ENCODE measurements at places on chromosomes 11 and 22.

- DNase-seq = no peak
These were observed 253.2 kb downstream of the ST3GAL4 start for GRCh38 chr11:126608658-126609057.

- no peak for DNase-seq
These were observed 75.2 kb downstream of the EIF3M start for GRCh38 chr11:32658639-32659406.

DNA sequence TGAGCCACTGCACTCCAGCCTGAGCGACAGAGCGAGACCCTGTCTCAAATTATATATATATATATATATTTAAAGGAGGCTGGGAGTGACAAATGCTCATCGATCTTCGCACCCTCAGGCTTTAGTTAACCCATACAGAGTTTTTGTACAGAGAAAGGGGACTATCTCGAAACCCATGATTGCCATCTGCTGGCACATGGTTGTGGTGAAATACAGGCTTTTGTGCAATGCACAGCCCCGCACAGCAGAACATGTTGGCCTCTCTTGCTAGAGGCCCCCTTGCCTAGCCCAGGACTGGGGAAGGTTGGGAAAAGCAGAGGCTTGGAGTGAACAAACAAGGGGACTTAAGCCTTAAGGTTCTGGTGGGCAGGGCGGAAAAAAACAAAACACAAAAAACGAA is 3.6 kb downstream of the MYBPC3 start:
- DNase-seq = no peak

- no peak for DNase-seq
These were observed 176.9 kb downstream of the IGLL1 start for GRCh38 chr22:23403152-23403719.

DNA sequence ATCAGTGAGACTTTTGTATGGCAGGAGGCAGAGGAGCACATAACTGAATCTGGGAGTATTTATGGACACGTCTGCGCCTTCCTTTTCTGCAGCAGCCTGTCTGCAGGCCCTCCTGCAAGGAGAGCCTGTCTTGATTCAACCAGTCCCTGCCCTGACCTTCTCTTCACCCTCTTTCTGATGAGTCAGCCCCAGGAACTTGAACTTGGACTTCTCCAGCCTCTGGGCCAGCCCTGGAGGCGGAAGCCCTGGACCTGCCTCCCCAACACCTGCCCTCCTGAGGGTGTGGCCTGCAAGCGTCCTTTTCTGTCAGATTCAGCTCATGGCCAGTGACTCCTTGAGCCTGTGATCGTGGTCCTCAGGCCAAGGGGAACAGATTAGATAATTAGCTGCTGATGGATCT is 20.0 kb downstream of the DAGLA start:
- DNase-seq = no peak

DNA sequence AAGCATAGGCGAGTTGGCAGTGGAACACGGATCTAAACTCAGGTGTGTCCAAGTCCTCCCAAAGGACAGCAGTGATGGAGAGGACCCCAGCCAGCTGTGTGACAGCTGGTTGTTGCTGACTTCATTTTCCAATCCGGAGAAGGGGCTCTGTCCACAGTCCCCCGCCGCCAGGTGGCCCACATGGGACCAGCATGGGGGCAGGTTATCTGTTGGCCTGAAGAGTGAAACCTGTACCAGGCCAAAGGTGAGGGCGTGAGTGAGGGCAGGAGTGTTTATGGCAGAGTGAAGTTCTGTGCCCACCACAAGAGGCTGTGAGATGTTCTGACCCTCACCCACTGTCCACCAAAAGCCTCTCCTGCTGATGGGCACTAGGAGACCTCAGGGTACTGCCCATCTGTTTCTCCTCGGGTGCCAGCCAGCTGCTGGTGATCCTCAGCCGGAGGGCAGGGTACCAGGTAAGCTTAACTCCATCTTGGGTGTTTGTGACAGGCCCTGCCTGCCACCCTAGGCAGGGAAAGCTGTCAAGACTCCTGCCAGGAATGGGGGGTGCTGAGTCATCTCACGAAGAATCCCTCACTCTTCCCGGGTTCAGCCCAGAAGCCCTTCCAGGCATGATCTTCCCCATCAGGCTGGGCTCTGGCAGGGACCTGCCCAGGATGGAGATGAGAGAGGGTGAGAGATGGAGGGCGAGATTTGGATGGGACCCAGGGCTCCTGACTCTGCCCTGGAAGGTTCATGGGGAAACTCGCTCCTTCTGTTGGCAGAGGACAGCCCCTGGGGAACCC is 15.5 kb upstream of the TAB1 start:
- no peak for DNase-seq

- no peak for DNase-seq
These were observed 812.6 kb downstream of the OPCML start for GRCh38 chr11:132719684-132720083.

- no peak for DNase-seq
These were observed 4.6 kb downstream of the C11orf54 start for GRCh38 chr11:93746101-93746500.

- DNase-seq = no peak
These were observed 284.3 kb upstream of the ISX start for GRCh38 chr22:34781681-34782080.

GRCh38 chr11:16727806-16728205 is 10.6 kb upstream of the C11orf58 start:
- no peak for DNase-seq

GRCh38 chr11:124898711-124899110 is 1.0 kb upstream of the ROBO4 start:
- DNase-seq = no peak

GRCh38 chr11:93972790-93973189 is 48.4 kb upstream of the HEPHL1 start:
- no peak for DNase-seq

DNA sequence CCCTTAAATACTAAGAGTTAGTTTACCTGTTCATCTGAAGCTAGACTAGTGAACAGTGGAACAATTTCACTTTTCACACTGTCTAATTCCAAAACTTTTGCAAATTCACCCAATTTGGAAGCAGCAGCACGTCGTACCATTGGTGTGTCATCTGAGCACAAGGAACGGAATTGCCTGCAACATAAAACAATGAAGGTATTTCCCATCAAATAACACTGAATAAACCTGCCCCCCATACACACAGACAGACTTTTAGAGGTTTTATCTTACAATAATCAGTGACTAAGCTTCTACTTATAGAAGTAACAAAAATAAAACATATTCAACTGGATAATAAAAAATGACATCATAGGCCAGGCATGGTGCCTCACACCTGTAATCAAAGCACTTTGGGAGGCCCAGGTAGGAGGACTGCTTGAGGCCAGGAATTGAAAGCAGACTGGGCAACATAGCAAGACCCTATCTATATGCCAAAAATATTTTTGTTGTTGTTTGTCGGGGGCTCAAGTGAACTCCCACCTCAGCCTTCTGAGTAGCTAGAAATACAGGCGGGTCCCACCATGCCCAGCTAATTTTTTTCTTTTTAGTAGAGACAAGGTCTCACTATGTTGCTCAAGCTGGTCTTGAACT is 6.3 kb downstream of the PPP2R1B start:
- no peak for DNase-seq

GRCh38 chr11:45538939-45539338 is 126.5 kb downstream of the CHST1 start:
- DNase-seq = no peak

- no peak for DNase-seq
These were observed 7.5 kb upstream of the SLC2A11 start for GRCh38 chr22:23850136-23850611.

DNA sequence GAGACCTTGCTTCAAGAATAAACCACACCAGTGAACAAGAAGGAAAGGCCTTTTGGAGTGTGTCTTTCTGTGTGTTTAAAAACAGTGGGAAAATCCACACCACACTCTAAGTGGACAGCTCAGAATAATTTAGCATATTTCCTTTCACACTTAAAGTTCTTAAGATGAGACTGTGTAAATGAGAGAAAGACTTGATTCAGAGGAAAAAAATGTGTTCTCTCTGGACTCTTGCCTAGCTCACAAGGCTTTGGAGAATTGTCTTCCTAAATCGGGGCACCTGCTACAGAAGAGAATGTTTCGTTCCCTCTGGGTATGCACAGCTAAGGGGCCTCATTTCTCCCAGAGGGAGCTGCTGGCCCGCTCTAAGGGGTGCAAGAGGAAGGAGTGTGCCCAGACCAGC is 28.4 kb upstream of the CRTAM start:
- no peak for DNase-seq

DNA sequence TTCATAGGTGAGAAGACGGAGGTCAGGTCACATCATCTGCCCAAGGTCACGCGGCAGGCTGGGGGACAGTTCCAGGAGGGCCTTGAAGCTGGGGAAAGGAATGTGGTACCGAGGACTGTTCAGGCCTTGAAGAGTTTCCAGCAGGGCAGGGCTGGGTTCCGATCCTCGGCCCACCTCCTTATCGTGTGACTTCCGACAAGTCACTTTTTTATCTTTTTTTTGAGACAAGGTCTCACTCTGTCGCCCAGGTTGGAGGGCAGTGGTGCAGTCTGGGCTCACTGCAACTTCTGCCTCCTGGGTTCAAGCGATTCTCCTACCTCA is 623 bp downstream of the NDUFS8 start:
- DNase-seq = no peak

DNA sequence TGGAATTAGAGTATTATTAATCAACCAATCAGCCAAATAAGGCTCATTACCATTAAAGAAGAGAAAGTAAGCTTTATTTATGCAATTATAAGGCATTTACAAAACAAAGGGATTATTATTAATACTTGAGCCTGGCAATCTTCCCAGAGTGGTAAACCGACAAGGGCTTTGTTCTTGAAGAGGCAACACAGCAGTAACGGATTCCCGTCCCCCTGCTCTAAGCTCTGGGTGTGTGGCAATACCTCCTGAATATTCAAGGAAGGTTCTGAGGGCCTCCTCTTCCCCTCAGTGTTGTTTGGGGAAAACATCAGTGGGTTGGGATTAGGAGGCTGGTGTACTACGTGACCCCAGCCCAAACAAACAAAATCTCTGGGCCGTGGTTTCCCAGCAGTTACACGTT is 176.5 kb downstream of the TENM4 start:
- DNase-seq = no peak

- DNase-seq = no peak
These were observed 6.4 kb downstream of the PRPF19 start for GRCh38 chr11:60899977-60900376.

DNA sequence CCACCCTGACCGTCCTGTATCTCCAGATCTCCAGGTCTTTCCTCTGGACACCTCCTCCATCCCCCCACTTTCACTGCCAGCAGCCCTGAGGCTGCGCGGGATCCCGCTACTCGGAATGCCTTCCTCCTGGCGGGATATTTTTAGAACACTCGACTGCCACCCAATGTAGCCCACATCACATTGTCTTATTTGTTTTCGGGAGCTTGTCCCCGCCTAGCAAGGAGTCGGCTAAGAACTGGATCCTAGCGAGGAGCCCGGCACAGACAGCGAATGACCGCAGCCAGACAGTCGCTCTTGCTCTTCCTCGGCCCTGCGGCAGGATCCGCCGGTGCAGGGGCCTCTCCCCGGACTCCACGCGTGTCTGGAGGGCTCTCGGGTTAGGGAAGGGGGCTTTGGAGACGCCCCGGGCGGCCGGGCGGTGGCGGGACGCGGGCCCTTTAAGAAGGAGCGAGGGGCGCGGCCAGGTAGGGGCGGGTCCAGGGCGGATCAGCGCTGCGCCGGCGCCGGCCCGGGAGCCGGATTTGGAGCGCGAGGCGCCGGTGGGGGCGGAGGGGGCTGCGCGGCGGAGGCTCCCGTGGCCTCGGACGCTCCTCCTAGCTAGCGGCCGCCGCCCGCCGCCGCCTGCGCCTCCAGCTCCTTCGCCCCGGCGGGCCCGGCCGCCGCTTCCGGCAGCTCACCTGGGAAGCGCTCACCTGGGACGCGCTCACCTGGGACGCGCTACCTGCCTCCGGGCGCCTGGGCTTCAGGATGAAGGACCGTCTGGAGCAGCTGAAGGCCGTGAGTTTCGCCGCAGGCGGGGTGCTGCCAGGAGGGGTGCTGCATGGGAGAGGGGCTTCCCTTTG is at the start of gene STX3:
Gene STX3, plus strand, starts transcription at position 518 of the 842 bp plus-strand sequence. Its CDS starts 230 bp downstream, at position 748.
- peak; percentile 46 for DNase-seq

DNA sequence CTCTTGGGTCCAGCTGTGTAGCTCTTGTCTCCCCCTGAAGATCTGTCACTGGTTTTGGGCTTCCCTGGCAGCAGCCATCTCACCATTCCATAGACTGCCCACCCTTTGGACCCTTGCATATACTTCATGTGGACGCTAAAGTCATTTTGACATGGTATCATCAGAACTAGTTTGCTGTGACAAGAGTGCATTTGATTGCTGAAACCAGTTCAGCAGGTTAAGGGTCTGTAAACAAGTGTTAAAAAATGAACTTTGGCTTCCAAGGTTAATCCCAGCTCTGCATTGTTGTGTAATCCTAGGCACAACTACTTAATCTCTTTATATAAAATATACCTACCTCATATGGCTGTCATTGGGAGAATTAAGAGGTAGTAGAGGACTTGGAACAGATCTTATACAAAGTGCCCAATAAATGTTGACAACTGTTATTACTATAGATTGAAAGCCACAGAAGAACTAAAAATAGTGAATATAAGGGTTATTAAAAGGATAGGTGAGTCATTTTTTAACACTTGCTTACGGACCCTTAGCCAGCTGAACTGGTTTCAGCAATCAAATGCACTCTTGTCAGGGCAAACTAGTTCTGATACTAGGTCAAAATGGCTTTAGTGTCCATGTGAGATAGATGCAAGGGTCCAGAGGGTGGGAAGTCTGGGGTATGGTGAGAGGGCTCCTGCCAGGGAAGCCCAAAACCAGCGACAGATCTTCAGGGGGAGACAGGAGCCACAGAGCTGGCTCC is 29.4 kb downstream of the CCDC90B start:
- DNase-seq = no peak

DNA sequence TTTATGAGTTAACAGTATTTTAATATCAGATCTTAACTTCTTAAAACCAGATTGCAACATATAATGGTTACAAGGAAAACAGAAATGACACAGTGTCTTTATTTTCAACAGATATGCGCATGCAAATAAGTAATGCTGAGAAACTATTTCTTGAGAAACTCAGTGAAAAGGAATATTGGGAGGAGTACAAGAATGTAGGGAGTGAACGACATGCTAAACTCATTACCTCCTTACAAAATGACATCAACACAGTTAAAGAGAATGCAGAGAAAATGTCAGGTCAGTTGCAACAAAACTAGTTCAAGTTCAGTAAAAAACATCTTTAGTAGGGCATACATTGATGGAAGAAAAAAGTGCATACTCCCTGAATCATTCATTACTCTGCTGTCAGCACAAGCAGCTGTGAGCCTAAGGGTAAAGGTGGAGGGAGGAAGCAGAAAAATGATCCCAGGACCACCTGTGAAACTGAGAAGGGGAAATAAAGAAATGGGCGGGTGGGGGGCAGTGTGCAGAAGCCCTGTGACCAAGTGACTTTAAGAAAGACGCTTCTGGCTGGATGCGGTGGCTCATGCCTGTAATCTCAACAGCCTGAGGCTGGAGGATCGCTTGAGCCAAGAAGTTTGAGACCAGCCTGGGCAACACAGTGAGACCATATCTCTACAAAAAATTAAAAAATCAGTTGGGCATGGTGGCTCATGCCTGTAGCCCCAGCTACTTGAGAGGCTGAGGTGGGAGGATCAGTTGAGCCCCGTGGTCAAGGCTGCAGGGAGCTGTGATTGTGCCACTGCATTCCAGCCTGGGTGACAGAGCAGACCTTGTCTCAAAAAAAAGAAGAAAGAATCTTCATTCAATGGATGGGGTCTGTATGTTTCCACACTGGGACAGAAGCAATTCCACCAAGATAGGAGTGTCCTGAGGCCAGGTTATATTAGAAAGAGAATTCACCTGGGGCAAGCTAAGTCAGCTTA is 31.2 kb downstream of the CCDC83 start:
- DNase-seq = no peak

GRCh38 chr11:27089746-27090145 is 49.1 kb downstream of the BBOX1 start:
- no peak for DNase-seq

GRCh38 chr11:12206529-12206928 is 96.1 kb downstream of the MICAL2 start:
- DNase-seq = no peak

- DNase-seq = no peak
These were observed 75.7 kb downstream of the LRRC4C start for GRCh38 chr11:41383768-41384167.
